Glutamatergic neuron (in vitro differentiated cells): ENCODE measurements at places on chromosomes 7 and 10. TPM values are rescaled to one million over a fixed set of nuclear protein-coding genes. Genes with fewer than 3 reads are reported as not detected.

- DNase-seq, result no peak
Measured at GRCh38 chr7:90625051-90625450, 28.9 kb downstream of the CDK14 start.

GRCh38 chr10:128001363-128001745, 94.5 kb downstream of the PTPRE start:
- DNase-seq, result no peak

DNA sequence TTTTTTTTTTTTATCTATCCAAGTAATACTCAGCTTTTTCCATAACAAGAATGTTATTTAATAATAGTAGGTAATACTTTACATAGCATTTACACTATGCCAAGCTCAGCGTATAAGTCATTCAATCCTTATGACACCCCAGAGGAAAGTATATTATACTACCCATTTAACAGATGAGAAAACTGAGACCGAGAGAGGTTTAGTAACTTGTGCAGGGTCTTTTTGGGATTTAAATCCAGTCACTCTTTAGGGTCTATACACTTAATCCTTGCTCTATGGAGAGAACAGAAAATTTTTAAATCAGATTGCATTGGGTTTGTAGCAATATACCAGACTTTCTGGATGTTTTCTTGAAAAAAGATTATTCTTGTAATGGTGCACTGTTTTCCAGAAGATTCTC, 192.2 kb downstream of the ARHGAP21 start:
- no peak for DNase-seq

- no peak for DNase-seq
Measured at GRCh38 chr7:111919631-111920179, 286.5 kb downstream of the DOCK4 start.

- DNase-seq, result no peak
Measured at GRCh38 chr7:19107356-19108146, 9.9 kb downstream of the TWIST1 start.

- DNase-seq, result no peak
Measured at GRCh38 chr7:33901199-33901598, 4.1 kb upstream of the BMPER start.

GRCh38 chr7:74583630-74584029, 73.9 kb upstream of the GTF2I start:
- no peak for DNase-seq

GRCh38 chr7:30136117-30136731, 1.4 kb downstream of the MTURN start:
- DNase-seq, result no peak

The POU6F2 gene
- 34.7 TPM for total RNA-seq

The CHST3 gene
- total RNA-seq, result 0.83 TPM

The EPO gene
- total RNA-seq, result not detected

The HMX3 gene
- not detected for total RNA-seq

The NODAL gene
- not detected for total RNA-seq
